ENCODE measurements at places on chromosomes 4 and X.

GRCh38 chr4:8274765-8275547, 5.4 kb downstream of the HTRA3 start:
- DNase-seq, result peak; percentile 94

DNA sequence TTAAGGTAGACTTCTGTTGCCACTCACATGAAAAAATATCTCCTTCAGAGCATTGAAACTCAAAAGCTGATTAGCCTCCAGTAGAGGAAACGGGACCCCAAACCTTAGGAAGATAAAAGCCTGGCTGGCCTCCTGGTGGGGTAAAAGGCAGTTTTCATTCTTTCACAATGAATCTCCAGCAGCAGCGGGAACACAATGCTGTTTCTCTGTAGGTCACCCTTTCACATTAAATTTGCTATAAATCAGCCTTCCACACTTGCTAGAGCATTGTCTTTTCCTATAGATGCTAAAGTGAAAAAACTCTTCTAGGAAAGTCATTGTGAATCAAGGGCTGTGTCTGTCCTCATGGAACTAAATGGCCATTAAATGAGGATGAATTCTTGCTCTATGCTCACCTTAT, 207.3 kb upstream of the MAGEB2 start:
- DNase-seq, result no peak

DNA sequence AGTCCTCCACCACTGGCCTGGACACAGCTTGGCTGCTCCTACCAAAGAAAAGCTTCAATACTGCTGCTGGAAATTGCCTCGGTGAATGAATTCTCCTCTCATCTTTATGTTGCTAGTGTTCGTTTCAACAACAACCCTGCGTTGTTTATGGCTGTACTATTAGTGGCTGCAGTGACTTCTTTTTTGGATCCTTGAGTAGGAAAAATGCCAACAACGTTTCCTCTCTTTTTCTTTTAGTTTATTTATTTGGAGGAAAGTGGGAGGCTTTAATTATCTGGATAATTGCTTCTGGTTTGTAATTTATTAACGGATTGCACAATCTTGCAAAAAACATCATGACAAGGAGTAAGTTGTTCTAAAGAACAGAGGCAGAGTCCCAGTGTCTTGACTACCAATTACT, 464.1 kb upstream of the TRAM1L1 start:
- DNase-seq, result no peak

DNA sequence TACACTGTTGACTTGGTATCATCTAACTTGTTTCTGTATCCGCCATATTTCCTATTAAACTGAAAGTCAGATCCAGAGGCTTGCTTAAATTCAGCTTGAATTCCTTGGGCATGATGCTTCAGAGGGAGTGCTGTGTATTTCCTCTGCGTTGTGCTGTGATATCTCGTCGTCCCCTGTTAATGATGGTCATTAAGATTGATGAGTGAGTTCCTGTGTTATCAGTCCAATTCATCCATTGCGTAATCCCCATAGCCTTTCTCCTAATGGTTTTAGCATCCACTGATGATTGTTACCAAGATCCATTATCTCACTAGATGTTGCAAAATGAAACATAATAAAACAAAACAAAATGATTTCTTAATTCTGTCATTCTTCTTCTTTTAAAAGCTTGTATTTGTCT, 31.3 kb upstream of the CHM start:
- no peak for DNase-seq

DNA sequence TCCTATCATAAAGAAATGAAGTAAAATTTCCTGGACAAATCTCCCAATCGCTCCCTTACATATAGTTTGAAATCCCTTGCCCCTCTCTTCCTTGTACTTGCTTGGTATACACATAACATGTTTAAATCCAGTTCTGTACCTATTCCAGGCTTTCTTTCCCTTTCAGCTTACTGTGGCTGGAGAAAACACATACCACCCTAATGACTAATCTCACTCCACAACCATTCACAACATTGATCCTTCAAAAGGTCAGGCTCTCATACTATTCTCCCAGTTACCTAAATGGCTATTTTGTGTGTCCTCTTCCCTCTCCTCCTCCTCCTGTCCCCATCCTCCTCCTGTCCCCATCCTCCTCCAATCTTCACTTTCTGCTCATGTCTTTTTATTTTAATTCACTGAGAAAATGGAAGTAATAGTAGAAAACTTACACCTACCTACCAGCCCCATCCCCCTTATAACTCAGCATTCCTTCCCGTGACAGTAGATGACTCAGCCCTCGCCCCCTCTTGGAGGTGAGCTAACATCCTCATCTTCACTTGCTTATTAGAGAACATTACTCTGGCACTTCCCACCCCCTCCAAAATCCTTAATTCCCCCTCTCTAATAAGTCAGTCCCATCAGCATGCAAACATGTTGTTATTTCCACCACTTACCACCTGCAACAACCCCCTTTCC, 77.5 kb downstream of the IL15 start:
- no peak for DNase-seq

- no peak for DNase-seq
Measured at GRCh38 chr4:6377626-6378492, 94.6 kb downstream of the PPP2R2C start.

DNA sequence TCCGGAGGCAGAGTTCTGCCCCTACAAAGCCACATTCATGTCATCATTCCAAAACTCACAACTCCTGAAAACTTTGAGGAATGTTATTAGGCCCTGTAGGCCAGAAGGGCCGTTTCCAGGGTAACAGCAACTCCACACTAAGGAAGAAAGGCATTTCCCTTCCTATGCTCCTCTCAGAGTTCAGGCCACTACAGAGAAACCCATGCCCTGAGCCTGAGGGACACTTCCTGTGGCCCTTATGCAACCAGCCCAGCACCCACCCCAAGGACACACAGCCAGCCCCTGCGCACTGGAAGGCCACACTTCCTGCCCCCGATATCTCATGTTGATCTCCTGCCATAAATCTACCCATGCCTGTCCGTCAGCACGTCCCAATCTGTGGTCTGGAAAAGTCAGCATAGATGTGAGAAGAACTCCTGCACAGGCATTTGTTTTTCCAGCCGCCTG, 289.3 kb downstream of the BCOR start:
- no peak for DNase-seq

- no peak for DNase-seq
Measured at GRCh38 chr4:170307182-170307581, 217.4 kb upstream of the AADAT start.

GRCh38 chrX:20253232-20253543, 13.5 kb downstream of the RPS6KA3 start:
- no peak for DNase-seq

- no peak for DNase-seq
Measured at GRCh38 chr4:23438764-23439163, 451.1 kb downstream of the PPARGC1A start.

- no peak for DNase-seq
Measured at GRCh38 chr4:96379524-96379923, 539.6 kb downstream of the PDHA2 start.

- DNase-seq, result no peak
Measured at GRCh38 chrX:103889216-103889615, 57.2 kb upstream of the RAB9B start.

DNA sequence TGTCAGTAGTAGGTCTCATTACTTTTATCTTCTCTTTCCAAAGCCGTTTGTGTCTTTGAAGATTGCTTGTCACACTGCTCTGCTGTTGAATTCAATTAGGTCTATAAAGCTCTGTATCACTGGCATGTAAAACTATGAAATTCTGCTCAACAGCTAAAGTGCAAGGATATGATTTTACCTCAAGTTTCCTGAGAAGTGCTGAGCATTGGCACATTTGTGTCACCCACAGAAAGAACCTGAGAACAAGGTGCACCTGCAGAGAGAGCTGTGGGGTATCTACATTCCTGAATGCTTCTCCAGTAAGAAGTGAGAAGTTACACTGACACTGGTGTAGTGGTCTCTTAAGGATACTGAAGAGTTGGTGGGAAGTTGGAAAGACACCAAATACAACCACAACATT, 274.0 kb downstream of the INPP4B start:
- DNase-seq, result no peak

DNA sequence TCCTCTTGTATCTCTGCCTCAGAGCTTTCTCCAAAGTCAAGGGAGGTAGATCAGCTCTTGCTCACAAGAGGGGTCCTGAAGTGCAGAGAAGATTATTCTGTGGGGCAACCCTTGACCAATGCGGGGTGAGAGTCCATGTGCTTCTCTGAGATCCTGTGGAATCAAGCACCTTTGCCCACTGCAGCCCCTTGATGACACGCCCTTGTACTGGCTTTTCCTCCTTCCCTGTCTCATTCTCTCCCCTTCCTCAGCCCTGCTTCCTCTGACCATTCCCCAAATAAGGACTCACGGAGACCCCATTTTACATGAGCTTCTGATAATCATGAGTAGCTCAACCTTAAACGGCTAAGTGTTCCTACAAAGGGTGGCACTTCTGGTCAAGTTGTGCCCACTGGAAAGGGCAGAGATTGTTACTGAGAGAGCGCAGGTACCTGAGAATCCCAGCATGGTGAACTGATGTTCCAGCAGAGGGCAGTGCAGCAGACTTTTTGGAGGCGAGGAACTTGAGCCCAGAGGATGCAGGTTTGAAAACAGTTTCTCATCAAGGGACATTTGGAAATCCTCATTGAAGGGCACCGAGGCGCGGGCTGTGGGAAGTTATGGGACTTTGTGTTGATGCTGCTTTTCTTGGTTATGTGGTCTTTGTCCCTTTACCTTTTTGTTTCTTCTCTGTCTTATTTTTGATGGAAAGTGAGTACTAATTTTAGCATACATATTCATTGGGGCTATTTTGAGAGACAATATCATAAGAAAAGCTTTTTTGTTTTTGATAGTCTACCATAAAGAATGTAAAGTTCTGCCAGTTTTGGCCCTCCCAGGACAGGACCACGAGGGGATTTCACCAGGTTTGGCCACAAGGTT, 201.3 kb downstream of the RBM46 start:
- no peak for DNase-seq

DNA sequence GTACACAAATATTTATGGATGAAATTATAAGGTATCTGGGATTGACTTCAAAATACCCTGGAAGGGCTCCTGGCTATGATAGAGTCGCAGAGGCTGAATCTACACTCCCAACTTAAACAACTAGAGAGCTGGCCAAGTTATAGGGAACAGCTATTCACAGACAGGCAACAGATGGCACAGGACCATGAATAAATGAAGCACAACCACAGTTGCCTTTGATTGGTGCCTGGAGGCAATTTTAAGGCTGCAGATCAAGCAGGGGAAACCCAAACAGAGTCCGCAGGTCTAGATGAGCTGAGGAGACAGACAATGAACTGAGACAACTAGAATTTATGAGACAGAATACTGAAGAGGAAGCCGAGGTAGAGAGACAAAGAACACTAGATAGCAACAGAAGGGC, 155.9 kb downstream of the EVC2 start:
- DNase-seq, result no peak

GRCh38 chr4:41757521-41758156, 9.1 kb upstream of the PHOX2B start:
- no peak for DNase-seq

DNA sequence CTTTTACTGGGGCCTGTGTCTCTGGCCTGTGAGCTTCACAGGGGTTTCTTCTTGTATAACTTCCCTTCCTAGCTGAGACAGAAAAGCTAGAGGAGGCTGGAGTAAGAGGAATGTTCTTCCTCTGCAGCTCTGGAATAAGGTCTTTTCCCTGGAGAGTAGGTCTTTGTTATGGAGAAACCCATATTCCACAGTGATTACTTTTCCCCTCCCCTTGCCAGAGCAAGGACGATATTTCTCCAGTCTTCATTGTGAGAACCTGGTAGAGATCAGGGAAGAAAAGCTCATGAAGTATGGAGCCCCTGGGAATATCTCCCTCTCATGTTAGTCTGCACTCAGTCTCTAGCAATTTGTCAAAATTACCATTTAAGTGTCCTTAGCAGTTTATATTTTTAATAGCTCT, 18.7 kb upstream of the GLRB start:
- DNase-seq, result no peak

DNA sequence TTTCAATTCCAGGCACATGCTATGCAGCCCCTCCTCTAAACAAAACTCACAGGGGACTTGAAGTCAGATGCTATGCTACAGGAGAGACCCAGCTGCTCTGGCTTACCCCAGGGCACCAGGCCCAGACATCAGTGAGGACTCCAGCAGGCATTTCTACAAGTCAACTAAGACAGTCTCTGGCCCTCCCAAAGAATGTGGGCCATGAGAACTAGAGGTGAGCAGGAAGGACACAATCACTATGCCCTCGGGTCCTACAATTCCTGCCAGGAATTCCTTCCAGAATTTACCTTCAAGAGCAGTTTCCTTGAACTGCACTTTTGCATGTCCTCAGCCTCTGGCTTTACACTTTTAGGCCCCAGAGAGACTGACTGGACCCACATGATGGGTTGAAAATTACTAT, 17.4 kb downstream of the TMEM192 start:
- no peak for DNase-seq

DNA sequence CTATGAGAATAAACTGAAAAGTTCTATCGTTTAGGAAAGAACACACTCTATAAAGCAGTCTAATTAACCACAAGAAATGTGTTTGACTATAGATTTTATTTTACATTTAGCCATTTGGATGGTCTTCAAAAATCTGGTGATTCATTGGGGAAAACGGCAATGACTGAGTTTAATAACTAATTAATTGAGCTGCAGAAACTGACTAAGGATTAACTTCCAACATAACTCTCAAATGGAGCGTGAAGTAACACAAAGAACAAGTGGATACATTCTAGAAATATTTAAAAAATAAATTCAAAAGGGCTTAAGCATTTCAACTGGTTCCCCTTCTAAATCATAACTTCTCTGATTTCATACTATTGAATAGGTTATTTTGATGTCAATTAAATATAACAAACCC, 1582.4 kb downstream of the PCDH18 start:
- no peak for DNase-seq

DNA sequence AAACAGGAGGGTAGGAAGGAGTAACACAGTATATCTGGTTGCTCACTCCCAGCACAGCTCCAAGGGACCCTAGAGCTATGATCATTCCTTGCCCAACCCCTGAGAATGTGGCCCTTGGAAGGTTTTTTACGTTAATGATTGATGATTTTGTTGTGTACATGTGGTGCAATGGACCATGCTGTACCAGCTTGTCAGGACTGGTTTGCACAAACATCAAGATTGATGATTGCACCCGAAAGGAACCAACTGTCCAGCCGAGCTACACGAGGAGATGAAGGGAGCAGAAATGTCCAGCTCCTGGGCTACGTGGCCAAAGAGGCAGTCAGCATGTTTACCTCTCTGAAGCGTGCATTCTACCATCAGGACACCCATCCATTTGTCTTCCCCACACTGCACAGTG, 83.2 kb upstream of the USP9X start:
- DNase-seq, result no peak

DNA sequence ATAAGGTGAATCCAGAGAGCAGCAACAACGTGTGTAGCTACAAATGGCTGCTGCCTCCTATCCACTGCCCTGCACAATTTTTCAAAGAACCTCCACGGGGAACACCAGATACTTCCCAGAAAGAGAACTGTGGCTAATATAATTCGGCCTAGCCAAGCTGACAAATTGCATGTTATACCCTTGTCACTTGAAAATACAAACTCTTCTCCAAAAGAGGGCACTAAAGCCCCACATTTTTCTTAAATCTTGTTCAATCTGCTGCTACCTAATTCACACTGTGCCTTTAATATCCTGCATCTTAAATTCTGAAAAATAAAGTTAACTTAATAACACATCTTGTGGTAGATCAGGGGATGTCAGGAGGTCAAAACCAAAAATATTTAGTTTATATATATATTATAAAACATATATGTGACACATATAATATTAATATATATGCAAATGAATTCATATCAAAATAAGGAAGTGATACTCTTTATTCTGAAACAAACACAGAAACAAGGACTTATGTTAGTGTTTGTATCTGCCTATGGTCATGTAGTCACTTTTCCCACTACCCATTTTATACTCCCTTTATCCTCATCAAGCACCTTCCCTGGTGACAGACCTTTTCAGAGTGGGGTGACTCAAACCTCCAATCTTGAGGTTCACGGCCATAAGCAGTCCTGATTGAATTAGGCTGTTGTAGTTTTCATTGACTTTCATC, 24.1 kb downstream of the CT45A1 start:
- DNase-seq, result no peak
